ENCODE measurements at places on chromosomes 3 and 15. TPM values are rescaled to one million over a fixed set of nuclear protein-coding genes. Genes with fewer than 3 reads are reported as not detected.

DNA sequence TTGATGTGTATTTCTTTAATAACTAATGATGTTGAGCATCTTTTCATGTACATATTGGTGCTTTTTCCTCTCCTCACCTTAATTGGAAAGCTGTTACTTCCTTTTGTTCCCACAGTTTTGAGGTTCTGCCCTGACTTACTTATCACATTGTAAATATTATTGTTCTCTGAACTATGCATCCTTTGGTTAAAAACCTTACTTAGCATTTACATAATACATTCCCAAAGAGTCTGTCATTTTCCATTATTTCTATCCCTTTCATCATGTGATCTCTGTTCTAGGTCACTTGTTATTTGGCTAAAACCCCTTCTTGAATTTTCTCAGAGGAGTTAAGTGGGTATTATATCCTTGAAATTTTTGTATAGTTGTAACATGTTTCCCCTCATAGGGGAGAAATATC lies 33.0 kb downstream of the SLC12A6 start:
- no peak for DNase-seq

- no peak for DNase-seq
Observed at GRCh38 chr15:98013631-98014030, 53.1 kb downstream of the ARRDC4 start.

The POU1F1 gene
- total RNA-seq, result not detected

The SUCLG2 gene
- total RNA-seq, result 49.5 TPM

The AADACL2 gene
- total RNA-seq, result not detected
